ENCODE measurements at places on chromosomes 1 and 21.

- no peak for DNase-seq
These were observed 64.6 kb upstream of the RALGPS2 start for GRCh38 chr1:178660461-178660860.

- DNase-seq: no peak
These were observed 22.3 kb upstream of the SDE2 start for GRCh38 chr1:226021401-226021800.

DNA sequence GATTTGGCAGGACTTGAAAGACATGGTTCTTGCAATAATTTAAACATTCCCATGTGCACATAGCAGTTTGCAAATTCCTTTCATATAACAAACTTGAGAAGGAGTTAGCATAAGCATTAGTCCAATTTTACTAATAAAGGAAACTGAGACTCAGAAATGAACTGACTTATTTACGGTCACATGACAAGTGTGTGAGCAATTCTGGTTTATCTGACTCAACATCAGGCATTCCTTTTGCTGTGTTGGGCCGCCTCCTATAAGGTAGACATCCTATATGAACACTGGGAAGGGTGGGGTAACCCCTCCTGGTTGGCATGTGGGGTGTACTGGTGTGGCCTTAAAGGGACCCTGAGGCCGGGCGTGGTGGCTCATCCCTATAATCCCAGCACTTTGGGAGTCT lies 8.5 kb upstream of the CPT2 start:
- no peak for DNase-seq

DNA sequence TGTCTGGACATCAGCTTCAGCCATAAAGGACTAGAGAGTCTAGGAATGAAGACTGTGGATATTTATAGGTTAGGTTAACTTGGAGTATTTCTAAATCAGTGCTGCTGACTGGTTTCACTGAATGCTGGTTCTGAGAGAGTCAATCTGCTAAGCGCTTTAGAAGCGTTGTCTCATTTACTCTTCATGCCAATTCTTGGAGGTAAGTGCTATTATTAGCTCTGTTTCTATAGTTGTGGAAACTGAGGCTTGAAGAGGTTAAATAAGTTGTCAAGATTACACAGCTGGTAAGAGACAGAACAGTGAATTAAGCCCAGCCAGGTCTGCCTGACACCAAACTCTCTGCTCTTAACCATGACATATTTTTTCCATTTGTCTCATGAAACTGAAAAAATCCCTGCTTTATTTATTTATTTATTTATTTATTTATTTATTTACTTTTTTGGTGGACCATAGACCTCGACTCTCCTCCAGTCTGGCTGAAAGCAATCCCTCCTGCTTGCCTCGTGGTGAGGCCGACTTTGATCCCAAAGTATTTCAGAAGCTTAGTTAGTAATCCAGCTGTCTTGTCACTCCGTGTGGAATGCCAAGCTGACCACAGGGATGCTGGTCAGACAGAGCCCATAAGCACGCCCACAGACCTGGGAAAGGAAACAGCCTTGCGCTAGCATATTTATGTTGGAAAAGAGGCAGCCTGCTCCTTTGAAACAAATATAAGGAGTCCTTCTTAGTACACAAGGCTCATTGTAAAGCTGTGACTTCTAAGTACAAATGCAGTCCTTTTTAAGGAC lies 16.9 kb downstream of the NTMT2 start:
- DNase-seq: peak; percentile 51

- DNase-seq: no peak
These were observed 39.9 kb upstream of the ACTRT2 start for GRCh38 chr1:2981388-2981787.

GRCh38 chr1:96236156-96236739 lies 485.3 kb upstream of the PTBP2 start:
- peak; percentile 65 for DNase-seq

DNA sequence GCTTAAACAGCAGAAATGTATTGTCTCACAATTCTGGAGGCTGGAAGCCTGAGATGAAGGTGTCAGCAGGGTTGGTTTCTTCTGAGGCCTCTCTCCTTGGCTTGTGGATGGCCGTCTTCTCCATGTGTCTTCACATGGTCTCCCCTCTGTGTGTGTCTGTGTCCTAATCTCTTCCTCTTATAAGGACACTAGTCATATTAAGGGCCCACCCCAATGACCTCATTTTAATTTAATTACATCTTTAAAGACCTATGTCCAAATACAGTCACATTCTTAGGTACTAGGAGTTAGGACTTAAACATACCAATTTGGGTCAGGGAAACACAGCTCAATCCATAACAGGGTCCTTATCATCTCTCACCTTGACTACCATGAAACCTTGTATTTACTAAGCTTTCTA lies 14.8 kb upstream of the OLIG2 start:
- no peak for DNase-seq

DNA sequence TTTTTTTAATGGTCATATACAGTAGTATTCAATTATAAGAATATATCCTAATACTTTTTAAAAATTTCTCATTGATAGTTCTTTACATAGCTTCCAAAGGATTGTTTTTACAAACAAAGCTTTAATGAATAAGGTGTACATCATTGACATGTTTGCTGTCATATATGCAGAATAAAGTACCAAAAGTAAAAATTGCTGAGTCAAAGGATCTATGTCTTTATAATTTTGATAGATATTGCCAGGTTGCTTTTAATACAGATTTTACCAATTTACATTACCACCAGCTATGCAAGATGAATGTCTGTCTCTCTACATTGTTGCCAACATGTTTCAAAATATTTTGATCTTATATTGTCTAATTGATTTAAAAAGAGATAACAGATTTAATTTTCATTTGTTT lies 173.9 kb upstream of the FAM78B start:
- no peak for DNase-seq

DNA sequence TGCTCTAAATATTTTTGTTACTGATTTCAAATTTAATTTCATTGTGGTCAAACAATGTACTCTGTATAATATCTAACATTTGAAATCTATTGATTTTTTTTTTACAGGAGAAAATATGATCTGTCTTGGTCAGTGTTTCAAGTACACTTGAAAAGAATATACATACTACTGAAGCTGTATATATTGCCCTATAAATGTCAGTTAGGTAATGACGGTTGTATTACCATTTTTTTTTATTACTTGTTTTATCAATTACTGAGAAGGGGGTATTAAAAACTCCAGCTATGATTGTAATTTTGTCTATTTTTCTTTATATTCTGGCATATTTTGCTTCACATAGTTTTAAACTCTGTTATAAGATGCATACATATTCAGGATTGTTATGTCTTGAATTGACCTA lies 59.7 kb upstream of the CACHD1 start:
- no peak for DNase-seq

DNA sequence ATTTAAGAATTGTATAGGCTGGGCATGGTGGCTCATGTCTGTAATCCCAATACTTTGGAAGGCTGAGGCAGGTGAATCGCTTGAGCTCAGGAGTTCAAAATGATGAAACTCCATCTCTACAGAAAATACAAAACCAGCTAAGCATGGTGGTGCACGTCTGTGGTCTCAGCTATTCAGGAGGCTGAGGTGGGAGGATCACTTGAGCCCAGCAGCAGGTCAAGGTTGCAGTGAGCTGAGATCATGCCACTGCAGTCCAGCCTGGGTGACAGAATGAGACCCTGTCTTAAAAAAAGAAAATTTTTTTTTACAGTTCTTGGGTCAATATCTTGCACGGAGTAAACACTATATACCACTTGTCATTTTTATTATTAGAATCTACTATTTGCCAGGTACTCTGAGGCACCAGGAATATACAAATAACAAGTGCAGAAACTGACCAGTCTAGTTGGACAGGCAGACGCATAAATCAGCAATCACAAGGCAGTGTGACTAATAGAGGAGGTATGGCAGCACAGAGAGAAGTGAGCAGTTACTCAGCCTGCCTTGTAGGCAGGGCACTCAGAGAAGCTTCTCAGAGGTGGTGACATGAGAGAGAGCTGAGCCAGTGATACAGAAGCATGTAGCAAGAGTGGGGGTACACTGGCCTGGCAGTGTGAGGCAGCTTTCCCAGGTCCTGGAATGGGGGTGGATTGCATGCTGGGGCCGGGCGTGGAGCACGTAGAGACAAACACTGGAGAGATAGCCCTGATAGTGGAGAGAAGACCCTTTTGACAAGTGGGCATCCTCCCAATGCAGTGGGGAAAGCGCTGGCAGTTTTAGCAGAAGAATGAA lies 8.0 kb downstream of the PHLDA3 start:
- peak; percentile 89 for DNase-seq

- DNase-seq: no peak
These were observed 9.8 kb downstream of the RPS6KC1 start for GRCh38 chr1:213060836-213061235.

GRCh38 chr1:231750818-231751362 lies 124.3 kb downstream of the DISC1 start:
- no peak for DNase-seq

- DNase-seq: peak; percentile 60
These were observed 10.7 kb downstream of the OPTC start for GRCh38 chr1:203504400-203505250.

DNA sequence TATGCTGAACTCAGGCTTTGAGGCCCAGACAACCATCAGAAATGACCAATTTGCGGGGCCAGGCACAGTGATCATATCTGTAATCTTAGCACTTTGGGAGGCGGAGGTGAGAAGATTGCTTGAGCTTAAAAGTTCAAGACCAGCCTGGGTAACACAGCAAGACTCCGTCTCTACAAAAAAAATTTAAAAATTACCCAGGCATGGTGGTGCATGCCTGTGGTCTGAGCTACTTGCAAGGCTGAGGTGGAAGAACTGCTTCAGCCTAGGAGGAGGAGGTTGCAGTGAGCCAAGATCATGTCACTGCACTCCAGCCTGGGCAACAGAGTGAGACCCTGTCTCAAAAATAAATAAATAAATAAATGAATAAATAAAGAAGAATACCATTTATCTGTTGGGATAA lies 156.5 kb downstream of the EIF4G3 start:
- no peak for DNase-seq

- DNase-seq: peak; percentile 61
These were observed 5.0 kb downstream of the PRELP start for GRCh38 chr1:203480525-203481084.

GRCh38 chr1:89535537-89535936 lies 10.9 kb downstream of the LRRC8B start:
- DNase-seq: no peak

DNA sequence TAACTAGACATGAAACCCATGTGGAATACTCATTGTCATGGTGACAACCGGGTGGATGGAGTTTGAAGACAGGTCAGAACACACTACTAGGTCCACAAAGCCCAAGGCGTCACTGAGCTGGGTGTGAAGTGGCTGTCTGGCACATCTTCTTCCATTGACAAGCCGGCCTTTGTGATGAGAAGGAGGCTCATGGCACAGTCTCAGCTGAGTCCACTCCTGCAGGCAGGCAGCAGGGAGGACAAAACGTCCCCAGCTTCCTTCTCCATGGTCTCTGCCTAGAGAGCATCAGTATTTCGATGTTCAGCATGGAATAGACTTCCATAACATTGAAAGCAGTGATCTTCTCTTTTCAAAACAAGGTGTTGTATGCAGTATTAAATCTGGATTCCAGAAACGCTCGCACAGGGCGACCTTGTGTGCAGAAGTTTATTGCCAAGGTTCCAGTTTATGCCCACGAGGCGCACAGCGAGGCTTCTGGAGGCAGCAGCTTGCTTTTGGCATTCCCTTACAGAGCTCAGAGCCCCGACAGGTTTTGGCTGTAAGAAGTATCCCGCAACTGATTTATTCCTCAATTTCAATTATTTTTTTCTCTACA lies 104.2 kb downstream of the SIM2 start:
- no peak for DNase-seq

GRCh38 chr1:29519788-29520110 lies 283.4 kb downstream of the PTPRU start:
- no peak for DNase-seq

- DNase-seq: no peak
These were observed 534.5 kb downstream of the PTPRC start for GRCh38 chr1:199173356-199173755.

Data from fibroblast of the conjunctiva (primary cell).